Activated CD8-positive, alpha-beta memory T cell treated with anti-CD3 and anti-CD28 coated beads for 48 hours (primary cell): ENCODE measurements at places on chromosomes 4 and X.

DNA sequence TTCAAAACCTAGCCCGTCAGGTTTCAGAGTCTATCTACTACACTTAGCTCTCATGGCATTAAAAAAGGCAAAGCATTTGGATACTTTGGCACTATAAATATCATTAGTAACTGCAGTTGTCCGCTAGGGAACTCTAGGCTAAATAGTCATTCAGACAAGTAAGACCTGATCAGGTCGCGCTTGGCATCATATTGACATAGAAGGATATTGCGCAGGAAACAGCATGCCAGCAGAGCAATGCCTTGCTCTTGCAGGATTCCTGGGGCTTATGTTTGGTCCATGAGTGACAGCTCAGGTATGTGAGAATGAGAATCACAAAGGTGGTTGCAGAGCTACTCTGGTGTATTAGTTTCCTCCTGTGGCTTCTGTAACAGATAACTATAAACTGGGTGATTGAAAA, 62.7 kb downstream of the KDM6A start:
- DNase-seq = no peak

DNA sequence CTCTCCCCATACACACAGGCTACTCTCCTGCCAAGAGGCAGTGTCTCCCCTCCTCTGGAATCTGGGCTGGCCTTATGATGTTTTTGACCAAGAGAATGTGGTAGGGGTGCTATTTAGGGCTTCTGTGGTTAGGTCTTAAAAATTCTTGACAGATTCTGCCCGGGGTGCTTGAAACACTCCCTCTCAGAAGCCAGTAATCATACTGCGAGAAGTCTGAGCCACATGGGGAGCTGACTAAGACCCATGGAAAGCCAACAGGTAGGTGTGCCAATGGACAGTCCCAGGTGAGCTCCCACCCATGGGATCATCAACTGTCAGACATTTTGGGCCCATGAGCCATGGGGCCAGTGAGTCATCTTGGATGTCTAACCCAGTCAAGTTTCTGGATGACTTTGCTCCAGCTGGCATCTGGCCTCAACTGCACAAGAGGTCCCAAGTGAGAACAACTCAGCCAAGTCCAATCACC, 315.7 kb downstream of the FBXW7 start:
- DNase-seq = no peak

- no peak for DNase-seq
Observed at GRCh38 chr4:962231-963208, 10.8 kb downstream of the DGKQ start.

DNA sequence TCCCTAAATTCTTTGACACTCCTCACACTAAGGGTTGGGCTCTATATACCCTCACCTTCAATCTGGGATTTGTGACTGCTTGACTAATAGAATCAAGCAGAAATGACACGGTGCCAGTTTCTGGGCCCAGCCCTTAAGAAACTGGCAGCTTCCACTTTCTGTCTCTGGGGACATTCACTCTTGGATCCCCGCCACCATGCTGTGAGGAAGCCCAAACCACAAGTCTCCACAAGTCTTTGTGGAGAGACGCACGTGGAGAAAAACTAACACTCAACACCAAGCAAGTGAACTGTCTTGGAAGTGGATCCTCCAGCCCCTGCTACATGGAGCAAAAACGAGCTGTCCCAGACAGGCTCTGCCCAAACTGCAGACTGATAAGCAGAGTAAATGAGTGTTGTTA, 1.1 kb upstream of the EDNRA start:
- no peak for DNase-seq

DNA sequence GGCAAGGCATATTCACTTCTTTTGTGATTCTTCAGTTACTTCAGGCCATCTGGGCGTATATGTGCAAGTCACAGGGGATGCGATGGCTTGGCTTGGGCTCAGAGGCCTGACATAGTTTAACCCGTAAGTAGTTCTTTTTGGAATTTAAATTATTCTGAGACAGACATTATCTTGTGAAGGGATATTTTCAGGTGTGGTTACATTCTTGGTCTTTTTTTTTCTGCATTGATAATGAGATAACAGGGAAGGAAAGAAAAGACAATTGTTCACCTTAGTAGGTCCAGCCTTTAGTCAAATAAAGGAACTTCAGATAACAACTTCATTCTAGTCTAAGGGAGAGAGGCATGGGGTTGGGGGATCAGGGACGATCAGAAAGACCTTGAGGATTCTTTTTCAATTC, 74.8 kb downstream of the TEX13C start:
- no peak for DNase-seq

DNA sequence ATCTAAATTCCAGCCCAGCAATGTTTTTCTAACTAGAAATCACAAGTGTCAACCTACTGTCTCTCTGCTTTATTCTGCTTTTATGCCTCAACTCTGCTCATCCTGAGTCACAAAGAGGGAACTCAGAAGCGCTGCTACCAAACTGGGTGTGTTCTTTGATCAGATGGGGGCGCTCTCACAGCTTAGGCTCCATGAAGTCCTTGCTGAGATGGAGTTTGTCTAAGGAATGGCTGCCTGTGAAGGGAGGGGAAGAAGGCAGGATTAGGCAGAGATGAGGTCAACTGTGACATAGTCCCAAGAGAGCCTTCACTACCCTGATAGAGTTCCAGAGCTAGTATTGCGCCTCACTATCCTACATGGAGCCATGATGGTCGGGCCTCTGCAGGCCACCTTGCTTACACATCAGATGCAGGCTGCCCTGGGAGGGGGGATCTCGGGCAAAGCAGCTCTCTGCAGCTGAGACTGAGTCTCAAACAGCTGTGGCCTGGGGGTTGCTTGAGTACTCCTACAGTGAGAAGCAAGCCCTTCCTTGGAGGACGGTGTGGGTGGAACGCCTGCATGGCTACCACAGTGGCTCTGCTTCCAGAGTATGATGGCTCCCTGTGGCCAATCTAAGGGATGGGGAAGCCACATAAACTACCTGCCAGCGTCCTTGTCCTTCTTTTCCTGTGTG, 219.9 kb downstream of the CCNG2 start:
- DNase-seq = no peak

DNA sequence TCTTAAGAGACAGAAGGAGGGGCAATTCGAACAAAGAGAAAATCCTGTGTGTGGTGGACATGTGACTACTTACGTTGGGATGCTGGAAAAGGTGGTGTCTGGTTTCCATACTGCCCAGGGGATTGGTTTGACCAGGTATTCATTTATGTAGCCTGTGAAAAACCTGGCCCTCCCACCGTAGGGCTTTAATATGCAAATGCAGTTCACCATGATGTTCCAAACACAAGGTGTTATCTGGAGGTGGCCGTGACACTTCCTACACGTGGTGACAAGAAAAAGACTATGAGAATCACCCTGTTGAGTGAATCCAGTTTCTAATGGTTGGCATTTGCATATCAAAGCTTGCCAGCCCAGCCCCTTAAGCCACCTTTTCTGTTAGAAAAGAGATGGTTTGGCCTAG, 27.9 kb downstream of the UGT2B4 start:
- no peak for DNase-seq

GRCh38 chrX:153820601-153821000, 9.7 kb downstream of the PDZD4 start:
- DNase-seq = no peak

DNA sequence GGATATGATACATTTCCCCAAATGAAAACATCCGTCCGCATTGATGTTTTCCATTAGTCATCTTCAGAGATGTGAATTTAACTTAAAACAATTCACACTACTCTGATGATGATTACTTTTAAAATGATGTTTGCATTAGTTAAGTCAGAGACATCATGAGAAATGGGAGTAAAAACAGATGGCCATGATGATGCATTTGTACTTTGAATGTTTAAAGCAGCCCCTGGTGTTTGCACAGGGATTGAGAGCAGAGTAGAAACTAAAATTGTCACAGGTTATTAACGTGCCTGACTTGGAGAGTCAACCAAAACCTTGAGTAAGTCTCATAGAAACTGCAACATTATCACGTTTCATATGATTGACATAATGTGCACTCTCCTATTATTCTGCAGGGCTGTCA, 117.2 kb downstream of the CFAP299 start:
- no peak for DNase-seq

DNA sequence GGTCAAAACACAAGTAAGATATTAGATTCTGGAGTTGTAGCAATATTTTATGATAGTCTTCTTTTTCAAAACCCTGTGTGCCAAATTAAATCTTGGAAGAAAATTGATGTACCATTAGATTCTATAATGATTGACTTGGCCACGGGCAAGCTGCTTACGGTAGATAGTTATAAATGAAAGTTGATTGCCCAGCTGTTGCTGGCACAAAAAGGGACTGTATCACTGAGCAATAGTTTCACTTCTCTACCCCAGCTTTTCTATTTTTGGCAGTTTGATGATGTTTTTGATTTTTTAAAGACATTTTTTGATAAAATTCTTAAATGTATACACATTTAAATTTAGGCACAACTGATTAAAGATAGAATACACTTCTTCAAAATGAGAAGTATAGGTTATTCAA, 333.3 kb downstream of the TRAM1L1 start:
- no peak for DNase-seq

GRCh38 chr4:5787311-5787710, 76.3 kb downstream of the EVC start:
- no peak for DNase-seq

GRCh38 chrX:132216283-132216682, 3.0 kb downstream of the RAP2C start:
- DNase-seq = no peak

DNA sequence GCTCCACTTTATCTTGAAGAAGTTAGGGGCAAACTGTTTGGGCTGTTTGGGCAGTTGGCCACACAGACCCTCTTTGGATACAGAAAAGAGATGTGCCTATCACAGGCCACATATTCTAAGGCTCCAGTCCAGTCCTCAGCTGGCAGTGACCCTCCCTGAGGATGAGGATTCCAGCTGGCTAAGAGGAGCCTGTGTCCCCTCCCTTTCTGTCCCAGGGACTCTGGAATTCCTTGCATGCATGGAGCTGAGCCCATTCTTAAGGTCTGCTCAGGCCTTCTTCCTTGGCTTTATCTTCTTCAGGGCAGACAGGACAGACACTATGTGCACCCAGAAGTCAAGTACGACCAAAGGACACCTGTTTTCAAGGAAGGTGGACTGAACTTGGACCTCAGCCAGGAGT, 23.8 kb upstream of the GK2 start:
- no peak for DNase-seq

DNA sequence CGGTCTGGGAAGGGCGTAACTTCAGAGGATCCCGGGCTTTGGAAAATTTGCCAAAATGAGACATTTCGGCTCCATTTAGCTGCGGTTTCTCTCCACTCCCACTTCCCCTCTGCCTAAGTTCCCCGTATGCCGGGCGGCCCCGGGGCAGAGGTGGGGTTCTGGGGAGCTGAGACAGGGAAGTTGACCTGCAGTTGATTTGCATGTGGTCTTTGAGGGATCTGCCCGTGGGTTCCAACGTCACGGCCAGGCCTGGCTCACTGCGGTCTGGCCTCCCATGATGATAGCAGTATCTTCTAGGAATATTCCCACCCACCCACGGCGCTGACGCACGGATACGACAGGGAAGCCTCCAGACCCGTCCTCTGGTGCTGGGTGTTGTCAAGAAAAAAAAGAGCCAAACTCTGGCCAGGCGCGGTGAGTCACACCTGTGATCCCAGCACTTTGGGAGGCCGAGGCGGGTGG, 27.3 kb upstream of the CRLF2 start:
- DNase-seq = no peak

DNA sequence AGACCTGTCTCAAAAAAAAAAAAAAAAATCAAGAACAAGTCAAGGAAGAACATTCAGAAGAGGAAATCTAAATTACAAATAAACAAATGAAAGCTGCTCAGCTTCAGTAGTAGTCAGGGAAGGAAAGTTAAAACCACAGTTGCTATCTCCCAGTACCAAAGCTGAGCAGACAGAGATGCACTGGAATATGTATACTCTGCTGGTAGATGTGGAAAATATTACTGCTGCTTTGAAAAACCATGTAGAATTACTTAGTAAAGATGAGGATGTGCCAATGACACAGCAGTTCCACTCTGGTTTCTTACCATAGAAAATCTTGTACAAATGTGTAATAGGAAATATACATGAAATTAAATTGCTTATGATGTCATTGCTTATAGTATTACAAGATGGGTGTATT, 25.1 kb upstream of the PRKX start:
- no peak for DNase-seq

DNA sequence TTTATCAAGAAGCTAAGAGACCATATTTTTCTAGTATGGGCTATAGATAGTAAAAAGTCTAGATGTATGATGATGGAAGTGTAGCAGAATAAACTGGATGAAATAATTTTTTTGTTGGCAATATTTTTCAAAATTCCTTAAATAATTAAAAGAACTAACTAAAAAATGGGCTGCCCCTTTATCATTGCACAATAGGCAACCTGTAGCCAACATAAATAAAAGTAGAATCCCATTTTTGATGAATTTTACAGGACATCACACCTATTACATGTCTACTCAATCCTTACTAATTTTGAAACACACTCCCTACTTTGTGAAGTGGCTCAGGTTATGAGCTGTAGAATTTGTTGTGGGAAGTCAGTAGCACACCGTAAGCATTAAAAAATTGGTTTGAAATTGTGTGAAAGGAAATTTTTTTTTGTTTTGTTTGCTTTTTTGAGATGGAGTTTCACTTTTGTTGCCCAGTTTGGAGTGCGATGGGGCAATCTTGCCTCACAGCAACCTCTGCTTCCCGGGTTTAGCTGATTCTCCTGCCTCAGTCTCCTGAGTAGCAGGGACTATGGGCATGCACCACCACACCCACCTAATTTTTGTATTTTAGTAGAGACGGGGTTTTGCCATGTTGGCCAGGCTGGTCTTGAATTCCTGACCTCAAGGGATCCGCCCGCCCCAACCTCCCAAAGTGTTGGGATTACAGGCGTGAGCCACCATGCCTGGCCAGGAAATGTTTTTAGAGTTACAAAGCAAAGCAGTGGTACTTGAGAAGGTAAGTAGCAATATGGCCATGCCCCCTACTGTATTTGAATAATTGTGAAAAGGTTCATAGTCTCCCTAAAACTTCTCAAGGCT, 8.9 kb upstream of the RUFY3 start:
- DNase-seq = no peak

DNA sequence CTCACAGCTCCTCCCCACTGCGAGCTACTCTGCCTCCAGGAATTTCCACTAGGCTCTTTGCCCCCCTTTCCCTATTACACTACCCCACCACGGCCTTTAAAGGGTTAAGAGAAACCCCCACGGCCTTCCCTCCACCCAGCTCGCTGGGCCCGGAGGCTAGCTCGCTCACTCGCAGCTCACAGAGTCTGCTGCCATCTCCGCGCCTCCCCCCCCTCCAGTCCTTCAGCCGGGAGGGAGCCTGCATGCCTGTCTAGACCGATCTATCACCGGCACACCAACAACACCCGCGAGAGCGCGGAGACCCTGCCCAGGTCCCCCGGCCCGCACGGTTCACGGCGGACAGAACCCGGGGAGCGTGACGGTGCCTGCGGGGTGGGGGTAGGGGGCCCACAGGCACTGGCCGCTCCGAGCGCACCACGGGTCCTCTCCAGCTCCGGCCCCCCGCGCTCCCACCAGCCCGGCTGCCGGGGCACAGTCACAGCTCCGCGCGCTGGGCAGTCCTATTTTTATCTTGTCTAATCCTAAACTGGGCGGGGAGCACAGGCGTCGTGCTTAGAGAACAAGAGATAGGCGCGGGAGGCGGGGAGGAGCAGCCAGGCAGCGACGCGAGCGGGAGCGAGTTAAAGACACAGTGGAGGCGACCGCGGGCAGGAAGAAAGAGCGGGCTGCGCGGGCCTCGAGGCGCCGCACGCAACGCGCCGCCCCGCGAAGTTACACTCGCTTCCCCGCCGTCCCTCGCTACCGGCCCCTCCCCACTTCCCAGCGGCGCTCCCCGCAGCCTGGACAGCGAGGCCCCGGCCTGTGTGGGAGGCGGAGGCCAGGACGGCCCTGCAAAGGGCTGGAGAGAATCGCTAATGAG, 3.5 kb downstream of the BCOR start:
- DNase-seq = no peak

- no peak for DNase-seq
Observed at GRCh38 chr4:105147553-105148161, 981 bp downstream of the TET2 start.
